GM13976 (cell line): ENCODE measurements at places on chromosomes 7 and 10.

DNA sequence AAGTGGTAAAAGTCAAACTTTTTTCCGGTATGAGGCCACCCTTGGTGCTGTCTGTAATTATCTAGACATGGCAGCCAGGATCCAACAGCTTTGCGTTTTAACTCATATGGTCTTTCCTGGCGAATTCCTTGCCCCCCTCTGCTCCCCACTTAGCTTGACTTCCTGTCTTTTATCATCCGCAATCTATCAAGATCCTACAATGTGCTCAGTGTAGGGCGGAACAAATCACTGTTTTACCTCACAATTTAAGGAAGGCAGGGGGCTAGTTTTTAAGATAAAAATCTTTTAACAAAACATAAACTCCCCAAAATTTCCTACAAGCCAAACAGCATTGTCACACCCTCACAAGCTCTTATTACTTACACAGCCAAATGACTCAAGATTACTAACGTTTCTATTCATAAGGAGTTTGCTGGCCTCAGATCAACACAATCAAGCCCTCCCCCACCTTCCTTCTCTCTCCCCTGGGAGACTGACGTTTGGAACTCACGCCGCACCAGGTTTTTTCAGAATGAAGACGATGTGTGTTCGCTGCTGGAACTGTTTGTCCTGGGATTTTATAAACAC is 1.3 kb upstream of the CDK14 start:
- no peak for DNase-seq

DNA sequence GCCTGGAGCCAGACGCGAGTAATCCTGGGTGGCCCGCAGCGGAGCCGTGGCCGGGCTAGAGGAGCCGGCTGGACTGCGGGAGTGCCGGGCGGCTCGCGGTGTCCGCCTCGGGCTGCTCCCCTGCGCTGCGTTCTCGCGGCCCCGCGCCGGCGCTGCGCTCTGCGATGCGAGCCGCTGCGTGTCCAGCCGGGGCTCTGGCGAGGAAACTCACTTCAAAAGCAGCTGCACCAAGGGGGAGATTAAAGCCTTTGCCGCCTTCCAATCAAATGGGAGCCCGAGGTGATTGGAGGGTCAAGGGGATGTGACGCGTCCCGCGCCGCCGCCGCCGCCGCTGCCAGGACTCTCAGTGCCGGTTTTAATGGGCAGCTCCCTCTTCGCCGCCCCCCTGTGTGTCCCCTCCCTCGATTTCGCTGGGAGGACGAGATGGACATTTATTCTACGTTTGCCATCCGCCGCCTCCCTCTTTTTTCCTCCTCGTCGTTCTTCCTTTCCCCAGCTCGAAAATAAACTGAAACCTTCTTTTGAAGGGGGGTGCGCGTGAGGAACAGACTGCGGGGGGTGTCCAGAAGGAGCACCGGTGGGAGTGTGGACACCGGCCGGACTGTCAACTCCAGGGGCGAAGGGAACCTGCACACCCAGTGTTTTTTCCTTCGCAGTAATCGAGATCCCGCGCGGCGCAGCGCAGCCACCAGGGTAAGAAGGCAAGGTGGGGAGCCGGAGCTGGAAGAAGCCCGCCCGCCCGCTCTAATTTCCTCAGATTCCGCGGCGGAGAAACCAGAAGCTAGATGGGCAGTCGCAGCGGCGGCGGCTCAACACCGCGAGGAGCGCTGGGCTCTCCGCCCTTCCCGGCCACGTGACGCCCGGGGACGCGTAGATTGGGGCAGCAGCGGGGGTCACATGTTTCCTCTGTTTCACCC is at the start of gene ZNF503:
ZNF503 (minus strand) TSS at position 196 of the 917 bp plus-strand sequence. CDS start 345 bp downstream, outside the sequence.
- DNase-seq: peak; percentile 67

DNA sequence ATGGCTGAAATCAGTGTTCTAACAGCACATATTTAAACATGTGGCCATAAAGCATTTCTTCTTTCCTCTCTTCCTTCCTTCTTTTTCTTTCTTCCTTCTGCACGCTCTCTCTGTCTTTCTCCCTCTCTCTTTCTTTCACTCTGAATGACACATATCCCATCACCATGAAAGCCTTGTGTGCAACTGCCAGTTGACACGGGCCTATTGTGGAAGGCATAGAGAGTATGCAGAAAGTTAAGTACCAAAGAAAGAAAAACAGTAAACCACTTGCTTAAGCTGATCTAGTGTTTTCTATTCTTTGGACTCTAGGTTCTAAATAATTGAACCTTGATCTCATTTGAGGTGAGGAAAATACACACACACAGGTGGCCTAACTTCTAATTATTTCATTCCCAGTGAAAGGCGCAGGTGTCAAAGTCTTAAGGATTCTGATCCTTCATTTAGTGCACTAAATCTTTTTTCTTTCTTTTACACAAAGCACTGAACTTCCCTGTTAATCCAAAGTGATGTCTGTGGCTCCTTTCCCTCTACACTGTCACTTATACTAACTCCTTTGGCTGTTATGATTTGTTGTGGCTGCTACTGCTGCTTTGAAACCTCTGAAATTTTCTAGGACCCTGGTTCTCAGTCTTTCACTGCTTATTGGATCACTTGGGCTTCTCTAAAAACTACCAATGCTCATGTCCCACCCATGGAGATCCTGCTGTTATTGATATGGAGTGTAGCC is 17.7 kb downstream of the DKK1 start:
- no peak for DNase-seq

- DNase-seq: no peak
Measured at GRCh38 chr7:37015353-37016034, 291.2 kb upstream of the AOAH start.

DNA sequence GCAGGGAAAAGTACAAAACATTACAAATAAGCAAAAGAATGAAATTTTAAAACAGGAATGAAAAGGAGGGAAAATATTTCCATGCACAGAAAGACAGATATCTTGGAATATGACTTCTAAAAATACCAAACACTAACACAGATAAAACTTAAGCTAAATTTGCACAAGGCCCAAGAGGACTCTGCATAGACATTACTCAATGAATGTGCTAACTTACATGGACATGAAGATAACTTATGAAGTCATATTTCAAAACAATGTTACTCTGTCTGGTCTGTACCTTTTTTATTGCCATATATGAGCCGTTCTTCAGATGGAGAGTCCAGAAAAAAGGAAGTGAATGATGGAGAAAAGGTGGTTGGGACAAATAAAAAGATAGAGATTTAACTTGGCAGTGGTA is 15.0 kb upstream of the MSS51 start:
- DNase-seq: no peak

GRCh38 chr7:107069457-107069856 is 25.0 kb downstream of the PRKAR2B start:
- no peak for DNase-seq

GRCh38 chr7:33958104-33958503 is 52.8 kb downstream of the BMPER start:
- no peak for DNase-seq

GRCh38 chr7:137968890-137969289 is 33.0 kb downstream of the CREB3L2 start:
- DNase-seq: no peak

DNA sequence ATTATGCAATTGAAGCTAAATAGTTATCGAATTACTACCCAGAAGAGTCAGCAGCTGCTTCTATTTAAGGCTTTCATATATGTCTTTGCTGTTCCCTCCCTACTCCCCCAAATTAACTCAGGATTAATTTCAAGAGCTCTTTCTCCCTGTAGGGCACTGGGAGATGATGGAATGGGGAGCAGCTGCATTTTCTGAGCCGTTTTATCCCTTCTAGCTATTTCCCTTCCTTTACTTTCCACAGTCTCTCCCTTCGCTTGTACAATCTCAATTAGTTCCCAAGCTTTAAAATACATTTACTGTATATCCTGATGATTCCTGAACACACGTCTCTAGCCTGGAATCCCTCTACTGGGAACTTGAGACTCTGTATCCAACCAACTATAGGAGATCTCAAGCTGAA is 19.8 kb upstream of the TSPAN12 start:
- DNase-seq: no peak

DNA sequence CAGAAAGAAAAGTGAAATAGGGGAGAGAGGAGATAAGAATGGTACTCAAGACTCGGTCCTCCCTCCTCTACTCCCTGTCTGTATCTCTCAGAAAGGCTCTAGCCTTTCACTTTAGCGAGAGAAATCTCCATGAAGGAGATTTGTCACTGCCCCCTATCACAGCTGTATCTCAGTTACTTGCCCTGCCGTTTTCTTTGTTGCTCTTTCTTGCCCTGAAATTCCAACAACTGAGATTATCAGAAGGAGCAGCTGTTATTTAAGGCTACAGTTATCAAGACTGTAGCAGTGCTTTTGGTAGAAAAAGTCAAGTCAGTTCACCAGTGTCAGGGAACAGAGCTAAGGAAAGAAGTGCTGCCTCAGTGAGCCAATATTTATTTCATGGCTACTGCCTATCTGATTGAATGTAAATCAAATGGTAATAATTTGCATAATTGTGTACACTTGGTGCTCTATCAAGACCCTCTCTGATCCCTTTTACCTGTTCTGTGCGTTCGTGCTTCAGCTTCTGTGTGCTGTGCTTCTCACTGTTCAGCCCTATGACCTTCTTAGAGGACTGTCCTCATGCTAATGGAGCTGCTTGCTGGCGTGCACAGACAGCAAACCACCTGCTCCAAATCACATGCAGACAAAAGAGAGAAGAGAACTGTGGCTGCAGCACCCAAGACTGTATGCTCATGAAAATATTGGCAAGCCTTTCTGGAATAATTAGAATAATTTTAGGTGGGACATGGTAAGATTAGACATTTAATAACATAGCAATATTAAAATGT is 180.2 kb upstream of the FAM3C start:
- DNase-seq: no peak

GRCh38 chr10:114547056-114547455 is 111.0 kb downstream of the ABLIM1 start:
- DNase-seq: no peak

DNA sequence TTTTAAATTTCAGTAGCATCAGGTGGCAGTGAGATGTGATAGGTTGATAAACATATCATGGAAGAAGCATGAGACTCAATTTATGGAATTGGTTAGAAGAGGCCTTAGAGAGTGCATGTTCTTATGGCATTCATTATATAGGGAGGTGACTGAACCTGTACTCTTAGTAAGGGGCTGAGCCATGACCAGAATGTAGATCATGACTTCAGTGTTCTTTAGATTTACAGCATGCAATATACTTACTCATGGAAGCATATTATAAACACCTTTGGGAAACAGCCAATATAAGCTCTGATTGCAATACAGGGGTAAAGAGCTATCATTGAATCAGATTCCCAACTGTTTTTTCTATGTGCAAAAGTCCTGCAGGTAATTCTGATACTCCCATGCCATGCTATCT is 50.2 kb downstream of the NT5C3A start:
- DNase-seq: no peak

GRCh38 chr7:103573479-103574058 is 127.6 kb upstream of the SLC26A5 start:
- DNase-seq: peak; percentile 16

DNA sequence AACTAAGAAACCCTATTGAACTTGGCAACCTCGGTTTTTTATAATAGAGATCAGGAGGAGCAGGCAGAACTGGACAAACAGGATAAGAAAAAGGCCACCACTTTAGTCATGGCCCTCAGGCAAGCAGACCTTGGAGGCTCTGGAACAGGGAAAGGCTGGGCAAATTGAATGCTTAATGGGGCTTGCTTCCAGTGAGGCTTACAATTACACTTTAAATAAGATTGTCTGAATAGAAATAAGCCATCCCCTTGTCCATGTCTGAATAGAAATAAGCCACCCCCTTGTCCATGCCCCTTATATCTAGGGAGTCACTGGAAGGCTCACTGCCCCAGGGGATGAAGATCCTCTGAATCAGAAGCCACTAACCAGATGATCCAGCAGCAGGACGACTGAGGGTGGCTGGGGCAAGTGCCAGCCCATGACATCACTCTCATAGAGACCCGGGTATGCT is 40.6 kb downstream of the AKR1B15 start:
- DNase-seq: no peak

GRCh38 chr10:106815427-106816043 is 349.0 kb downstream of the SORCS1 start:
- no peak for DNase-seq
